Lung microvascular endothelial cell (primary cell): ENCODE measurements at places on chromosomes 7 and 10. TPM values are rescaled to one million over a fixed set of nuclear protein-coding genes. Genes with fewer than 3 reads are reported as not detected.

DNA sequence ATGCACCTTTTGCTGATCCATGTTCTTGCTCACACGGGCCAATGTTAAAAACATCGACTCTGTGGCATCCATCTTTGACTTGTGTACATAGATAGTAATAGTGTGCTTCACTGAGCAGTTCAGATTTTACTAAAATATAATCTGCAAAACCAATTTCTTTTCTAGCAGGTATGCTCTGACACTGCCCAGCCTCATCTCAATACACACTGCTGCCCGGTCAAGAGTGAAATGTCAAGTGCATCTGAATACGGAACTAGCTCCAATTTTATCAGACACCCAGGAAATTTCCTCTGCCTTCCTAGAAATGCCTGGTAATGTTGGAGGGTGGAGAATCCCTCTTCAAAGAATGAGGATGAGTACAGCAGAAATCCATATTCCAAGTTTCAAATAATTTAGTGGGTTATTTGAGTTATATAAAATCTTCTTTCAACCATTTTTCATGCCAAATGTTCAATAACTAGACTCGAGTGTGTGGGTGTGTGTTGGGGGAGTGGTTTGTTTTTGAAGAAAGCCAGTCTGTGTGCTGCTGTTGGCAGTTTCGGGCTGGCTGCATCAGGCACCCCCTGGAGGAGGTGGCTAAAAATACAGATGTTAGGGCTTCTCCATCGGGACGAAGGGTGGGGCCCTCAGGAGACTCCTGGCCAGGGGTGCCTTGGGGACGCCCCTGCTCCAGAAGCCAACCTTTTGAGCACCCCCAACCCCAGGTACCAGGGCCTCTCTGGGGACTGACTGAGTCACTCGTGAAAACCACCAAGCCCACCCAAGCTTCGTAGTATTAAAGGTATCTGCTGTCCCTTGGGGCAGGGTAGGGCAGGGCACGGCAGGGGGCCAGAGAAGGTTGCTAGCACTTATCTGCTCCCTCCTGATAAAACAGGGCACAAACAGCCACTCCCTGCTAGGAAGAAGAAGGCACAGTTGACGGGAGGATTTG is 15.4 kb downstream of the CTBP2 start:
- DNase-seq: peak; percentile 56

- no peak for DNase-seq
Observed at GRCh38 chr10:974038-974784, 14.0 kb upstream of the GTPBP4 start.

UNC5B gene
- total RNA-seq: 10.9 and 12.9 TPM in 2 replicates

TACR2 gene
- total RNA-seq: 0.60 TPM in 1 of 2 replicates, not detected in the other

GRCh38 chr10:77899080-77899477 is 27.5 kb downstream of the DLG5 start:
- DNase-seq: no peak

IL15RA gene
- total RNA-seq: 8.5 and 12.3 TPM in 2 replicates

DNA sequence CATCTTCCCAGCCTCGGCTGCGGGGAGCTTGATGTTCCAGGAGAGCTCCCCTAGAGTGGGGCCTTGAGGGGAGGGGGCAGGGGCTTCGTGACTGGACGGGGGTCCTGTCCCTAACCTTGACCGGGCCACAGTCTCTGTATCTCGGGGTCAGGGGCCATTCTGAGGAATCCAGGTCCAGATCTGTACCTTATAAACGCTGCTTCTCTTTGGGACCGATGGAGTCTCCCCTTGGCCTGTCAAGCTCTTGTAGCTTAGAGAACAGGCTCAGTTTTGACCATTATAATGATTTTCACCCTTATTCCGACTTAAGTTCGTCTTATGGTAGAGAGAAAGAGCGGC is 831 bp downstream of the ZKSCAN5 start:
- peak; percentile 22 for DNase-seq

PDGFA gene
- 46.2 and 94.8 TPM in 2 replicates for total RNA-seq

DNA sequence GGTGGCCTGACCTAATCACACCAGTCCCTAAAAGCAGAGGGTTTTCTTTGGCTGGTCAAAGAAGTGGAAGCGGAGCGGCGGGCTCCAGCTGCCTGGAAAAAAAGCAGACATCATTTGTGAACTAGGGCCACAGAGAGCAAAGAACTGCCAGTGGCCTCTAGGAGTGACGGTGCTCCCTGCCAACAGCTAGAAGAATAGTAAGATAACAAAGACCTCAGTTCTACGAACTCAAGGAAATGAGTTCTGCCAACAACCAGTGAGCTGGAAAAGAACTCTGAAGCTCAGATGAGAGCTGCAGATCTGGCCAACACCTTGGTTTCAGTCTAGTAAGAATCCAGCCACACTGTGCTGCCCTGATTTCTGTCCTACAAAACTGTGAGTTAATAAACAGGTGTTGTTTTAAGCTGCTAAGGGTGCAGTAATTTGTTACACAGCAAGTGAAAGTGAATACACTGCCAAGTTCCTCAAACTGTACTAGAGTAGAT is 178.0 kb downstream of the SRPK2 start:
- no peak for DNase-seq

DNA sequence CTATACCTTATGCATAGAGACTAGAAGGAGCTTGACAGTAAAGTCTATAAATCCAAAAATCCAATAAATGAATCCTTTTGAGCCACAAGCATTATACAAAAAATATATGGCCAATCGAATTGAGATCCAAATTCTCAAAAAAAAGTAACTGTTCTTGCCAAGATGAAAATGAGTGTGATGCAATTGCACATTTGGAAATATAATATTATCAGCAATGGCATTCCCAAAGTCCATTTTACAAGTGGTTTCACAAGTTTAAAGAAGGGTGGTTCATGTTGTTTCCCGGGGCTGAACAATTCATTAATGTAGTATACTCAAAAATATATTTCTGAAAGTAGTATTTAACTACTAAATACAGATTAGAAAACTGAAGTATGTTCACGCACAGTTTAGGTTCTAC is 7.3 kb downstream of the RP9 start:
- DNase-seq: no peak

GRCh38 chr10:74167443-74167842 is 16.4 kb downstream of the ADK start:
- DNase-seq: no peak

- DNase-seq: no peak
Observed at GRCh38 chr10:82910301-82910700, 1035.3 kb downstream of the NRG3 start.

GPER1 gene
- total RNA-seq: 1.1 and 1.2 TPM in 2 replicates

DNA sequence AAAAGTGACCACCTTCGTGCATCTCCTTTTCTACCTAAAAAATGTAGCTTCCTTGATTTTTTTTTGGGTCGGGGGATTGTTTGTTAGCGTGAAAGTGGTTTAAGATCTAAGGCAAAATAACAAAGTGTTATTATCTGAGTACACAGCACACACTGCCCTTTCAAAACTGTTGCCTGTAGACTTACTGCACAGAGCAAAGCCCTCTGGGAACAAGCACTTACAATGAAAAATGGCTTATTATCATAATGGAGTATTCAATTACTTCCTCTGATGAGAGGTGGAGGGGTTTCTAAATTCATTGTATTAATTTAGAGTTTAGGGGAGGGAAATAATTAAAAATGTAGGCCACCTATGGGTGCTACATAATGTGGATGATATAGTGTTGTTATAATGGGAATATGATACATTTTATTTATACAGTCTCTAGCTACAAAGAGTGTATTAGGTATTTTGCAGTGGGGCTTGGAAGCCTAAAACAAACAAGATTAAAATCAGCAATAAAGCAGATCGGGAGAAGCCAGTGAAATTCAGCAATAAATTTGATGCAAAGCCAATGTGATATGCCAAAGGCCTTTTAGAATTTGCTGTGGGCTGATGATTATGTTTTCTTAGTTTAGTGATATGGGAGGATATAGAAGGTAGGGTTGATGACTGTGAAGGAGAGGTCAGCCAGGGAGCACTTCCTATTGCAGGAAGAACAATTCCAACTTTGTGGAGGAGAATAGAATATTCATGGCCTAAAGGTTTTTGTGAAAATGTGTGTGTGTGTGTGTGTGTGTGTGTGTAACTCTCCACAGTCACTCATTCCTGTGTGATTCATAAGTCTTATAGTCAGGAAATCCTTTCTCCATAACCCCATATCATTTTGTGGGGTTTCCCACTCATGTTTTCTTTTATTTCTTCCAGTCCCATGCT is 17.7 kb upstream of the EXOC4 start:
- peak; percentile 88 for DNase-seq

DNA sequence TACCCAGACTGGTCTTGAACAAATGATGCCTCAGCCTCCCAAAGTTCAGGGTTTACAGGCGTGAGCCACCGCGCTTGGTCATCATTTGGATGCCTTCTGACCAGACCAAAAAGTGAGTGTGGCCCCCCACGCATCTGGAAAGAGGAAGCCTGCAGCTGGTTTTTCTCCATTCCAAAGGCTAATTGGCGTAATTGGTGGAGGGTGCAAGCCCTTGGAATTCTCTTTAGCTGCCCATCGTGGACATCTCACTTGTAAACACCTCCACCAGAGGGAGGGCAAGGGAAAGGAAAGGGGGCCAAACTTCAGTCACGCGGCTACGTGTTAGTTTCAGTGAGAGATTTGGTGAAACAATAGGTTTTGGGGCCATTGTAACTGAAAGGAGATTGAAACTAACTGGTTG is 4.1 kb upstream of the ARHGAP21 start:
- peak; percentile 45 for DNase-seq

TAS2R3 gene
- 0.44 and 0.60 TPM in 2 replicates for total RNA-seq

DNA sequence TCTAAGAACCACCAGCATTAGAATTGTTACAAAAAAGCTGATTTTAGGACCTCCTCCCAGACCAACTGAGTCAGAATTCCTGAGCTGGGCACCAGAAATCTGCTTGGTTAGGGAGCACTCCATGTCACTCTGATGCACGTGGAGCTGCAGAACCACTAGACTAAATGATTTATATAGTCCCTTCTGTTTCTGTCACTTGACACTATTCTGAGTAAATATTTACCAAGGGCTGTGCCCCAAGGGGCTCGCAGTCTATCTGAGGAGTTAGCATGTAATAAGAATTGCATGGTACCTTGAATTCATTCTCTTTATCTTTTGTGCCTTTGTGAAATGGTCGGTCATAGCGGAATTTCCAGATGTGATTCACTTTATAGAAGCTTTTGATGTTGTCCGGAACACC is 196.0 kb upstream of the IMMP2L start:
- no peak for DNase-seq

ADAM12 gene
- 0.20 and 0.65 TPM in 2 replicates for total RNA-seq
